ENCODE measurements at places on chromosomes 11 and 22. TPM values are rescaled to one million over a fixed set of nuclear protein-coding genes. Genes with fewer than 3 reads are reported as not detected.

DNA sequence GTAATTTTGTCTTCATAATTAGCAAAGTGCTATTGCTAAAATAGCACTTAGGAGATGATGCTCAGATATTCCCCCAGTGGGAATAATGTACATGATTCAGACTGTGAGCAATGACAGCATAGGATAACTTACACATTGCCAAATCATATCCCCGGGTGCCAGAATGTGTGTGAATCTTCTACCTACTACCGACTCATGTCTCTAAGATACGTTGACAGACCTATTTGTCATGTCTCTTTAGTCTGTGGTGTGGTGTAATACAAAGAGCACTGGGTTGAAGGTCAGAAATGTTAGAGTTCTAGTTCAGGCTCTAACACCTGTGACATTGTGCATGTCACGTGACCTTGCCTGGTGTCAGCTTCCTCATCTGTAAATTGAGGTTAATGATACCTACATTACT is 31.0 kb upstream of the PICALM start:
- DNase-seq = no peak
- no peak overlapping the region for H3K27ac ChIP-seq
- H3K4me1 ChIP-seq = peaks cover 2% of the 10 kb centered on the region
- no peaks in the 10 kb centered on the region for H3K27me3 ChIP-seq
- no peaks in the 10 kb centered on the region for H3K36me3 ChIP-seq

GRCh38 chr22:19877626-19878339 is 23.1 kb upstream of the GNB1L start:
- peak; percentile 36 for DNase-seq

- no peak overlapping the region for H3K27ac ChIP-seq
- H3K4me1 ChIP-seq = no peaks in the 10 kb centered on the region
- no peak overlapping the region for H3K4me3 ChIP-seq
- H3K27me3 ChIP-seq = peaks cover 1% of the 10 kb centered on the region
Observed at GRCh38 chr11:31069447-31070205, 299.9 kb downstream of the DCDC1 start.

DNA sequence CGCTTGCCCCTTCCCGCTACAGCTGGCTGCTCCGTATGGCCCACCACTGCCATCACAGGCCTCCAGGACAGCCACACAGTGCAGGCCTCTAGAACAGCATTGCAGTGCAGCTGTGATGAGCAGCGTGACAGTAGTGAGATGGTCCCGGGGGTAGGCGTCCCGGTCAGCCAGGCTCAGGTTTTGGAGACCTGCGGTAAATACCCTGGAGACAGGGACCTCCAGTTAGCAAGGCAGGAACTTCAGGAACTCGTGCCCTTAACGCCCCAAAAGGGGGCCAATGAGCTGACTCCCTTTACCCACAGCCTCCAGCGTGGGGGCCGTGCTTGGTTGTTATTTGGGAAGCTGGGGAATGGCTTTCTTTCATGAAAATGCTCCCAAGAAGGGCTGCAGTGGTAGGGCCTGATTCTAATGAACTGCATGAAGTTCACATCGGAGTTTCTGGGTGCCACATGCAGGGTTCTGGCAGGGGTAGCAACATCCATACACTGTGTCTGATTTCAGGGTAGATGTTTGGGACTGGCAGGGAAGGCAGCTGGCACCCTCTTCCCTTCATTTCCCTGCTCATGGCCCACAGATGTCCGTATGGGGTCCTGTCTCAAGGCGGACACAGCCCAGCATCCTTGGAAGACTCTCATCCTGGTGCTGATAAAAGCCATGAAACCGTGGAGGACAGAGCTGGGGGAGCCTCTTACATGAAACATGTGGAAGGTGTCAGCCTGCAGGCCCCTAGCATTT is 440.5 kb downstream of the TBC1D22A start:
- peak; percentile 63 for DNase-seq
- no peaks in the 10 kb centered on the region for H3K4me1 ChIP-seq
- H3K36me3 ChIP-seq = no peaks in the 10 kb centered on the region
- H3K4me3 ChIP-seq = no peak overlapping the region
- H3K27me3 ChIP-seq = no peaks in the 10 kb centered on the region
- no peak overlapping the region for H3K27ac ChIP-seq

DNA sequence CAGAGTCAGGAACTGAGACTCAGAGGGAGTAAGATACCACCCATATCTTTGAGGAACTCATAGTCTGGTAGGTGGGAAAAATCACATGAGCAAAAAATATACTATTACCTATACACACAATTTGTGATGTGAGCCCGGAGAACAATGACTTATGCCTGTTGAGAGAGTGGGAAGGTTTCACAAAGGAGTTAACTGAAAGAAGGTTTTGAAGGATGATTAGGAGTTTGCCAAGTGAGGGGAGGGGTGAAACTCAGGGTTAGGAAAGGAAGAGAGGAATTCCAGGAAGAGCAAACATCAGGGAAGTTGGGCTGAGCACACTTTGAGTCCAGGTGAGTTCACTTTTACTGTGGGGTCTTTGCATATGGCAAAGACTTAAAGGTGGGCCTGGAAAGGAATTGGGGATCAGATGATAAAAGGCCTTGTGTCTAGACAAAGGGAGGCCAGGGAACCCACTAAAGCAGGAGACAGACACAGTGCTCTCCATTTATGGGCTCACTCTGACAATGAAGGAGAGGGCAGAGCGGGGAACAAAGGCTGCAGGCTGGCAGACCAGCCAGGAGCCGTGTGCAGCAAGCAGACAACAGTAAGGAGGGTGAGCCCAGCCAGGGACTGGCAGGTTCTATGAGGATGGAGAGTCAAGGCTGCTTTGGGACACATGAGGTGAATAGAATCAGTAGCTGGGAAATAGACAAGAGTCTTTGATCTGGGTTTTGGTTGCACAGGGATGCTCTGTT is 33.1 kb downstream of the TSPAN18 start:
- DNase-seq = no peak
- H3K27me3 ChIP-seq = no peaks in the 10 kb centered on the region
- no peaks in the 10 kb centered on the region for H3K36me3 ChIP-seq

DNA sequence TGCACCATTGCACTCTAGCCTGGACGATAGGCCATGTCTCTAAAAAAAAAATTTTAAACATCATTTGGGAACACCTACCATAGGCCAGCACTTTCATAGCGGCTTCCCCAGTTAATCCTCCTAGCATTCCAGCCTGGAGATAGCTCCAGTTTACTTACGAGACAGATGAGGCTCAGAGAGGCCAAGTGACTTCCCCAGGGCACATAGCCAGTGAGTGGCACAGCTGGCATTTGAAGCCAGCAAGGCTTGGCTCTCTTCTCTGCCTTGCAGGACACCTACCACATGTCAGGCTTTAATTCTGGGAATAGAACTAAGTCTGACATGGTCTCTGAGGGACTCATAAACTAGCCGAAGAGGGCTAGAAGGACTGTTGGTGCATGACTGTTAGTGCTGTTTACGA is 4.9 kb upstream of the TAGLN start:
- H3K27ac ChIP-seq = no peak overlapping the region
- H3K36me3 ChIP-seq = peaks cover 2% of the 10 kb centered on the region
- peak; percentile 38 for DNase-seq
- H3K27me3 ChIP-seq = no peaks in the 10 kb centered on the region

DNA sequence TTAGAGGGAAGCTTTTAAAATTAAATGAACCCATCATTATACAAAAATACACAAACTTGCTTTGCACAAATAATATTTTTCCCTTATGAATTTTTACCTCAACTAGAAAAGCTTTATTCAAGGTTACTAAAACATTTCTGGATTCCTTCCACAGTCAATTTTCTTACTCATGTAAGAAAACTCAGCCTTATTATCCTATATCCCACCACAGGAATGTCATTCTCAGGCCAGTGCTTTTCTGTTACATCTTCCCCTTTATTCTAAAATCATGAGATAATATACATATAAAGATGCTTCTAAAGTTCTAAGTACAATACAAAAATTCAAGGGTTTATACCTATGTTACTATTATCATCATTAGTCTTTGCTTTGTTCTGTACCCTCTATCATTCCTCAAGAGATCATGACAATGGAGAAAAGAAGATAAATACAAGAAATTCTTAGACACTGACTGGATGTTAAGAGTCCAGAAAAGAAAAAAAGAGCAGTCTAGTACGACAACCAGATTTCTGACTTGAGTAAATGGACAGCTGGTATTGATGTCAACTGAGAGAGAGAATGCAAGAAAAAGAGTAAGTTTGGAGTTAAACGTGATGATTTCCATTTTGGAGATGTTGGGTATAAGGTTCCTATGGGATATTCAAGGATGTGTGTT is 60.3 kb downstream of the MTMR2 start:
- no peak overlapping the region for H3K4me3 ChIP-seq
- no peaks in the 10 kb centered on the region for H3K4me1 ChIP-seq
- no peaks in the 10 kb centered on the region for H3K27me3 ChIP-seq
- no peak for DNase-seq

DNA sequence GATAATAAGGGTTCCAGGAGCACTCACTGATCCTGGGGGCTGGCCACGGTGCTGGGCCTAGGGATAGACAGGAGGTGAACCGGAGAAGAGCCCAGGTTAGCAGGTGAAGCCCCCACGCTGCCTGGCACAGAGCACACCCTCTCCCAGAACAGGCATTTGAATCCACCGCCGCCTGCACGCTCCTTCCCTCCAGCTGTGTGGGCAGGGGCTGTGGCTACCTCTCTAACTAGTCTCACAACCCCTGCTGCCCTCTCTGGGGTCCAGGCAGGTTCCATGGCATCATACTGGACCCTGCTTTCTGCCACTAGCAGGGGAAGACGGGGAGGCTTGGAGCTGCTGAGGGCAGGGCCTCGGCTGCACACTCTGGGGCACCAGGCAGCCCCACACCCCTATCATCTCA is 358.0 kb downstream of the CTTN start:
- no peaks in the 10 kb centered on the region for H3K4me1 ChIP-seq
- no peak for DNase-seq
- no peaks in the 10 kb centered on the region for H3K27me3 ChIP-seq
- H3K4me3 ChIP-seq = no peak overlapping the region
- H3K27ac ChIP-seq = no peak overlapping the region

GRCh38 chr11:14114269-14114668 is 151.7 kb downstream of the SPON1 start:
- no peak for DNase-seq
- H3K36me3 ChIP-seq = no peaks in the 10 kb centered on the region
- H3K27me3 ChIP-seq = no peaks in the 10 kb centered on the region

GRCh38 chr11:662689-663274 is 25.7 kb downstream of the DRD4 start:
- peak; percentile 71 for DNase-seq
- no peak overlapping the region for H3K4me3 ChIP-seq
- H3K36me3 ChIP-seq = peaks cover 5% of the 10 kb centered on the region
- H3K4me1 ChIP-seq = no peaks in the 10 kb centered on the region

DNA sequence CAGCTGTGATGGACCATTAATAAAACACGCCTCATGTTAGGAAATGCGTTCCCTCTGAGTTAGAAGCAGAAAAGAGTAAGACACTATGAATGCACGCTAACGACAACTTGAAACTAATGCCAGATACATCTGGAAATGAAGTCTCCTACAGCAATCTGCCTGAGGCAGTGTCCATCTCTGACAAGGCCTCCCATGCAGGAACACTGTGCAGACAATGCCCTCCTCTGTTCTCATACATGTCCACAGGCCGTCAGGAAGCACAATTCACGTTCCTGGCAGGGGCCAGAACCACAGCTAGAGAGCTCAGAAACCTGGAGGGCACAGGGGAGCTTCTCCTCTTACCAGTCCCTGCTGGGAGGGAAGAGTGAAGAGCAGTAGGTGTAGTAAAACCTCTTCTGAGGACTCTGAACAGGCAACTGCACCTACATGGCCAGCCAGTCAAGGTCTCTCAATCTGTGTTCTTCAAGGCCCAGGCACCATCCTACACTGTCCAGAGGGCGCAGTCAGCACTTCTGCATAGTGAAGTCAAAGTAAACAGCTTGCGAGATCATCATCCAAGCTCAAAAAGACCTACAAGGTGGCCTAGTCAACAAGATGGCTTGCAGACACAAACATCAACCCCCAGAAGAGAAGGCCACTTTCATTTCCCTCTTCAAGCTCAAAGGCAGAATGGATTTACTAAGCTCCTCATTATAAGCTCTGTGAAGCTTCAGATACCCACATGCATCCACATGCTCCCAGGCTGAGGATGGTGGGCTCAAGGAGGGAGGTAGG is 41.5 kb upstream of the CYP2D6 start:
- no peak for DNase-seq
- H3K4me3 ChIP-seq = no peak overlapping the region
- no peaks in the 10 kb centered on the region for H3K27me3 ChIP-seq
- no peaks in the 10 kb centered on the region for H3K4me1 ChIP-seq
- H3K27ac ChIP-seq = no peak overlapping the region

- H3K27me3 ChIP-seq = no peaks in the 10 kb centered on the region
- no peaks in the 10 kb centered on the region for H3K36me3 ChIP-seq
- no peak overlapping the region for H3K27ac ChIP-seq
- no peaks in the 10 kb centered on the region for H3K4me1 ChIP-seq
- peak; percentile 87 for DNase-seq
Observed at GRCh38 chr22:31313366-31314147, 21.3 kb upstream of the PIK3IP1 start.

GRCh38 chr11:8249482-8249881 is 14.2 kb downstream of the LMO1 start:
- H3K4me1 ChIP-seq = no peaks in the 10 kb centered on the region
- H3K27me3 ChIP-seq = no peaks in the 10 kb centered on the region
- no peaks in the 10 kb centered on the region for H3K36me3 ChIP-seq
- DNase-seq = peak; percentile 3
- no peak overlapping the region for H3K27ac ChIP-seq

- no peak overlapping the region for H3K4me3 ChIP-seq
- no peak overlapping the region for H3K27ac ChIP-seq
- no peak for DNase-seq
Observed at GRCh38 chr11:114273890-114274635, 22.1 kb upstream of the NNMT start.

GRCh38 chr22:29503811-29504372 is 23.9 kb downstream of the NEFH start:
- no peaks in the 10 kb centered on the region for H3K4me1 ChIP-seq
- no peaks in the 10 kb centered on the region for H3K27me3 ChIP-seq
- no peaks in the 10 kb centered on the region for H3K36me3 ChIP-seq
- DNase-seq = no peak
- H3K4me3 ChIP-seq = no peak overlapping the region

DNA sequence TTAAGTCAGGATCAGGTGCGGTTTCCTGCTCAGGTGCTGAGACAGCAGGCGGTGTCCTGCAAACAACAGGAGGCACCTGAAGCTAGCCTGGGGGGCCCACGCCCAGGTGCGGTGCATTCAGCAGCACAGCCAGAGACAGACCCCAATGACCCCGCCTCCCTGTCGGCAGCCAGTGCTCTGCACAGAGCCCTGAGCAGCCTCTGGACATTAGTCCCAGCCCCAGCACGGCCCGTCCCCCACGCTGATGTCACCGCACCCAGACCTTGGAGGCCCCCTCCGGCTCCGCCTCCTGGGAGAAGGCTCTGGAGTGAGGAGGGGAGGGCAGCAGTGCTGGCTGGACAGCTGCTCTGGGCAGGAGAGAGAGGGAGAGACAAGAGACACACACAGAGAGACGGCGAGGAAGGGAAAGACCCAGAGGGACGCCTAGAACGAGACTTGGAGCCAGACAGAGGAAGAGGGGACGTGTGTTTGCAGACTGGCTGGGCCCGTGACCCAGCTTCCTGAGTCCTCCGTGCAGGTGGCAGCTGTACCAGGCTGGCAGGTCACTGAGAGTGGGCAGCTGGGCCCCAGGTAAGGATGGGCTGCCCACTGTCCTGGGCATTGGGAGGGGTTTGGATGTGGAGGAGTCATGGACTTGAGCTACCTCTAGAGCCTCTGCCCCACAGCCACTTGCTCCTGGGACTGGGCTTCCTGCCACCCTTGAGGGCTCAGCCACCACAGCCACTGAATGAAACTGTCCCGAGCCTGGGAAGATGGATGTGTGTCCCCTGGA is at the start of gene MYO7A:
TSS of gene MYO7A (plus strand) at position 327 of the 772 bp plus-strand sequence. CDS start 2,389 bp downstream, outside the sequence.
- H3K27ac ChIP-seq = no peak within 1 kb of the TSS
- peak within 1 kb of the TSS; percentile 1 for H3K4me3 ChIP-seq
- peak; percentile 91 for DNase-seq
- no peaks in the 10 kb centered on the region for H3K4me1 ChIP-seq

Gene PANX3
- total RNA-seq = not detected

Gene POTEH
- not detected for total RNA-seq

Gene KLHL35
- 3.1 TPM for total RNA-seq

Gene RTN4RL2
- total RNA-seq = 4.3 TPM

Gene INPP5J
- 2.4 TPM for total RNA-seq
